ENCODE measurements at places on chromosomes 2 and 18.
A peak's percentile ranks its signal among the peaks of the same experiment; 100 is the strongest.

- no peak for DNase-seq
These were observed 14.8 kb upstream of the SLC40A1 start for GRCh38 chr2:189595417-189595816.

GRCh38 chr2:21657445-21657844 is 533.7 kb downstream of the TDRD15 start:
- DNase-seq: no peak

GRCh38 chr2:42084231-42084671 is 36.4 kb downstream of the PKDCC start:
- DNase-seq: no peak

GRCh38 chr2:23268467-23269263 is 116.3 kb upstream of the KLHL29 start:
- DNase-seq: no peak

DNA sequence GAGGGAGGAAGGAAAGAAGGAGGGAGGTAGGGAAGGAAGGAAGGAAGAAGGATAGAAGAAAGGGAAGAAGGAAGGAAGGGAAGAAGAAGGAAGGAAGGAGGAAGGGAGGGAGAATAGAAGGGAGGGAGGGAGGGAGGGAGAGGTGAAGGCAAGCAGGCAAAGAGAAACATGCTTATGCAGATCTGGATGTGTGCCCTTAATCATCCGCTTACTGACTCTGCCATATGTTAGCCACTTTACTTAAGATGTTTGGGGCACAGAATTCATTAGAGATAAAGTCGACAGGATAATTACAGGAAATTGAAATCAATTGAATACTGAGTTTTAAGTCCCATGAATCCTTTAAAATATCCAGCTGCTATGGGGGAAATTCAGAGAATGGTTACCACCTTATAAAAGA is 334.2 kb downstream of the GRB14 start:
- no peak for DNase-seq

DNA sequence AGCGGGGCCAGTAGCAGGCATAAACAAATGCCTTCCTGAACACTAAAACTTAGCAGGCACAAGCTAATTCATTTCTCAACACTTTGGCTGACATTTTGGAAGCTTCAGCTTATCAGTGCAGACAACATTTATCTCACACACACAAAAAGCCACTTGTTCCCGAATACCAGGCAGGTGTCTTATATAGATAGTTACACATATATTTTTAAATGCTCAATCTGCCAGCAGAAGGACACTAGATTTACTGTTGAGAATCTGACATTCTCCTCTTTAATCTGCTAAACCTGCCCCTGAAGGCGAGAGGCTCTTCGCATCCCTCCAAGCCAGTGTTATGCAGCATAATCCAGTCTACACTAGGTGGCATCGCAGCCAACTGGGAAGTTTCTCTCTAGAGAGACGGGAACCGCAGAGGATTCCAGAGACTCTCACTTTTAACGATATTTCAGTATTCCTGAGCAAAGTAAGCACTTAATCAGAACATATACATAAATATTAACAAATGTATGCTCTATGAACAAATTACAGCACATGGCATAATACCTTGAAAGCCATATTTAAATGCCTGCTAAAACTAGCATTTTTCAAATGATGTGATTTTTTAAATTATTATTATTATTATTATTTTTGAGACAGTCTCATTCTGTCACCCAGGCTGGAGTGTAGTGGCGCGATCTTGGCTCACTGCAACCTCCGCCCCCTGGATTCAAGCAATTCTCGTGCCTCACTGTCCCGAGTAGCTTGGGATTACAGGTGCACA is 90.2 kb upstream of the SCG2 start:
- peak; percentile 3 for DNase-seq

DNA sequence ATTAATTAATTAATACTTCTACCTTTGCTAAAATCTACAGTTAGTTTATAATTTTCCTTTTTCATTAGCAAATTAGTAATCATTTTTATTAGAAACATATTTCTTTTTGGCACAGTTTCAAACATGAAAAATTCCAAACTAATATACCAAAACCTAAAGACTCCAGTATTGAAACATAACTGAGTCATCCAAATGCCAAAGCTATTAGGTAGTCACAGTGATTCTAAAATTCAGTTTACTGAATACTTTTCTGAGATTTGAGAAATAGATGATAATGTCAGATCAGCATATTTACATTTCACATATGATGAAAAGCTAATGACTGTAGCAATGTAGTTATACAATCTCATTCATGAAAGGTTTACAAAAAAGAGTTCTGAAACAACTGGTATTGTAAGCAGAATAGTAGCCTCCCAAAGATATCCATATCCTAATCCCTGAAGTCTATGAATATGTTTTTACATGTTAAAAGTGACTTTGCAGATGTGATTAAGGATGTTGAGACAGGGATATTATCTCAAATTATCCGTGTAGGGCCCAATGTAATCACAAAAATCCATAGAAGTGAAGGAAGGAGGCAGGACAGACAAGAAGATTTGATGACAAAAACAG is 680.2 kb upstream of the CHAC2 start:
- no peak for DNase-seq

DNA sequence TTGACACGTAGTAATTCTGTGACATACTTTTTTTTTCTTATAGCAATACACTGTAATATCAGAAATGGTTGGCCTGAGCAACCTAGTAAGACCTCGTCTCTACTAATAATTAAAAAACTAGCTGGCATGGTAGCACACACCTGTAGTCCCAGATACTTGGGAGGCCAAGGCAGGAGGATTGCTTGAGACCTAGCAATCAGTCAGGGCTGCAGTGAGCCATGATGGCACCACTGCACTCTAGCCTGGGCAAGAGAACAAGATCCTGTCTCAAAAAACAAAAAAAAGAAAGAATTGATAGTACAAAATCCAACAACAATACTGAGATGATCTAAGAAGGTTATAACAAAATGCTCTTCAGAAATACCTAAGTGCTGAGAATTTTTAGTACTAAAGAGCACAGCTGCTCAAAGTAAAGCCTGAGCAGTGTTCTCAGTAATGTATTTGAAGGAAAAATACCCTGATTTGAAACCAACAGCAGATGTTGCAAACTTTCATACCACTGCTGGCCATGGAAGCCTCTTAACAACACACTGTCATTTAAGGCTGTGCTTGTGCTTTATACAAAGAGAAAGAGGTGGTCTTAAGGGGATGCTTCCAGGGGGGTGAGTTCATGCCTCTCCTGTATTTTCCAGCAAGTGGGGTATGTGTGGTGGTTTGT is 132.6 kb upstream of the CDCA7 start:
- no peak for DNase-seq

- DNase-seq: peak; percentile 75
These were observed 9.3 kb downstream of the PTH2R start for GRCh38 chr2:208415897-208416296.

DNA sequence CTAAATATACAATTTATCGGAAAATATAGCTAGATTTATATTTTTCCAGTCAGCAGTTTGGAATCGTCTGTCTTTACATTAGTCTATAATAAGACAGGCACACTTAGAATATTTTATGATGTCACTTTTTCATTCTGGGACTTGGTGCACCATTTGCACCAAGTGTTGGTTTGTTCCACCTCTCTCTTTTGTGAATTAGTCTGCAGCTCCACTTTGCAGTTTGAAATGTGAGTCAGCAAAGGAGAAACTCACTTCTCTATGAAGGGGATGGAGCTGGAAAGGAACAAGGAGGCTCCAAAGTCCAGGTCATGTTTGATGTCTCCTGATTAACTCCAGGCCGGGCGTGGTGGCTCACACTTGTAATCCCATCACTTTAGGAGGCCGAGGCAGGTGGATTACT is 63.8 kb upstream of the RTN4 start:
- DNase-seq: no peak

DNA sequence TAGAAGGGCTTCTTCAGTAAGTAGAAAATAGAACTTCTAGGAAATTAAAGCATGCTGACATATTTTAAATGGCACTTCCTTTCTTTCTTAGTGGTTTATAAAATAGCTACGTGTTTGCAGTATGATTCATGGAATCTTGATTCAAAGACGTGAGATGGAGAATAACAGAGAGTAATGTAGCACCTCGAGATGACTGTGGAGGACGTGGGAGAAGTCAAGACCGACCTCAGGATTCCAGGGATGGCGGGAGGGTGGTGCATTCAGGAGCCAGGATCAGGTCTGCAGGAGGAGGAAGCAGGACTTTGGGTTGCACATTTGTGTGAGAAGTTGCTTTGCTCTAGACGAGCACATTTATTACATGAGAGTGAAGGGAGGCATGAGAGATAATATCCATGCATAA is 56.0 kb downstream of the DCDC2C start:
- no peak for DNase-seq

DNA sequence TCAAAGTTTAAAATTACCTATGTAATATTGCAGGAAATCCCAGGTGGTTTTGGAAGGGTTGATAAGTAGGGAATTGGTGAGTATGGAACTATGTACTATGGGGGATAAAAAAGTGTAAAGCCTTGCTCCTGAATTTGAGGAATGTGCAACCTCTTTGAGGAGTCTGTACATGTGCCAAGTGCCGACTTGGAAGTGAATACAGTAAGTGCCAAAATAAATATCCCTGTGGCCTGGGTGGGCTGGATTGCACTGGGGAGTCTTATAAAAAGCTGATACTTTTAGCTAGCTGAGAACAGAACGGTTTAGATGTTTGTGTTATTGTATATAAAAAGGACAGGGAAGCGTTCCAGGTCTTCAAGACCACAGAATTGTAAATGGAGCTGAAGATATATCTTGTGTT is 317.1 kb upstream of the LRRTM1 start:
- no peak for DNase-seq

GRCh38 chr2:31241625-31242270 is 7.8 kb downstream of the EHD3 start:
- no peak for DNase-seq

- no peak for DNase-seq
These were observed 39.9 kb upstream of the SMAD7 start for GRCh38 chr18:48990481-48991318.

DNA sequence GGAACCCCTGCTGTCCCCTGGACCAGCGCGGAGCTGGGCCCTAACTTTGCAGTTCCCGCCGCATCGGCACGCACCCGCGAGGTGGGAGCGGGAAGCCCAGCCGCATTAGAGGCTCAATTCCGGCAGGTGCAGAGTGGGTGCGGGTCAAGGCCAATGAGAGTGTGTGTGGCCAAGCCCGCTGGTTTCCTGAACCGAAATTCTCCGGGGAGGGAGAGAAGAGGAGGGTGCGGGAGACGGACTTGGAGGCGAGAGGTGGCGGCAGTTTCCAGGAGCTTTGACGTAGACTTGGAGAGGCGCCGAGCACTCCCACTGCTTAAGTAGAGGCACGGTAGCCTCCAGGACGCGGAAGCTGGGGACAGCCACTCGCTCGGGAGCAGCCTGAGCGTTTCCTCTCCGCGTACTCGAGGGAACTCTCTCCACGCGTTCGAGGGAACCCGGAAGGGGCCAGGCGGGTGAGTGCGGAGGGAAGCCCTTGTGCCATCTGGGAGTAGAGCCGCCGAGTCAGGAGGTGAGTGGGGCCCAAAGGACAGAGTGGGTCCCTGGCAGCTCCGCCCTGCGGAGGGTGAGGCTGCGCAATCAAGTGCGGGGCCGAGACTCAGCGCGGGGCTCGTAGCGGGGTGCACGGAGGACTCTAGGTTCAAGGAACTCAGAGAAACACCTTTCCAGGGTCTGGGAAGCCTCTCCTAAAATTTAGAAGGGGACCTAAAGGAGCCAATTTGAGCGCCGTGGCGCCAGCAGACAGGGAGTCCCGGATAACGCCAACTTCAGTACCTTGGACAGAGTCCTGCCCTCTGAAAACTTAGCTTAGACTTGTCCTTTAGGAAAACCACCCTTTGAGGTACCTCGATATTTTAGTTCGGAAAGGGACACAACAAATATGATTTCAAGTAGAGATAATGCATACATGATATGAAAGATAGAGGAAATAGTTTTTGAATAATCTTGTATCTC is at the start of gene FAM237A:
FAM237A (plus strand) TSS at position 413 of the 951 bp plus-strand sequence. CDS start 1,750 bp downstream, outside the sequence.
- DNase-seq: peak; percentile 25

GRCh38 chr18:8912348-8913326 is 189.9 kb upstream of the NDUFV2 start:
- no peak for DNase-seq

DNA sequence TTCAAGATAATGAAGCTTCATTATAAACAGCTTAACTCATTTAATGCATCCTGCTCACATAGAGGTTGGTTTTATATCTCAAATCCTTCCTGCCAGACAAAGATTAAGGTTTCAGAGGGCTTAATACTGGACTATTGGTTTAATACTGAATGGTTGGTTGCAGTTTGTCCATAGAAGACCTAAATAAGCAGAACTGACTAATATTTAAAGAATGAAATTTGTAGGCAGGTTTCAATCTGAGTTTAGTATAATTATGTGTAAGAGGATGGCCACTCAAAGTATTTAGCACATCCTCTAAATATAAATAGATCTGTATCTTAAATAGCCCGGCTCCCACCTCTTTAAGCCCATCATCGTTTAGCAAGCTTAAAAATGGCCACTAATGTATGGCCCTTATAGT is 92.5 kb downstream of the EPB41L5 start:
- peak; percentile 26 for DNase-seq

- no peak for DNase-seq
These were observed 553.8 kb downstream of the EPHA4 start for GRCh38 chr2:221018262-221018661.

GRCh38 chr2:189247276-189247675 is 67.7 kb upstream of the COL5A2 start:
- DNase-seq: no peak

GRCh38 chr2:37869771-37870170 is 55.3 kb upstream of the RMDN2 start:
- no peak for DNase-seq

GRCh38 chr2:108423502-108424251 is 25.3 kb upstream of the GCC2 start:
- no peak for DNase-seq

Data from activated CD4-positive, alpha-beta T cell treated with anti-CD3 and anti-CD28 coated beads, Interleukin-10, Interleukin-2, amounts not matched to agents 100 ng/mL and 50 ng/mL, durations not matched to agents 16 hours and 8 hours (primary cell).